Fibroblast of the aortic adventitia (primary cell): ENCODE measurements at places on chromosomes 4 and X. TPM values are rescaled to one million over a fixed set of nuclear protein-coding genes. Genes with fewer than 3 reads are reported as not detected.

Gene PRRG3
- 0.45 and 0.49 TPM in 2 replicates for total RNA-seq

Gene IRAK1
- 37.1 and 80.5 TPM in 2 replicates for total RNA-seq

Gene PPEF2
- not detected in 2 replicates for total RNA-seq

Gene BGN
- total RNA-seq: 12.3 and 133 TPM in 2 replicates

Gene NLGN3
- total RNA-seq: 1.5 and 4.2 TPM in 2 replicates

Gene HMX1
- total RNA-seq: not detected in 2 replicates

Gene SUPT20HL2
- not detected in 2 replicates for total RNA-seq

Gene F8A2
- not detected in 2 replicates for total RNA-seq
